ENCODE measurements at places on chromosomes 3 and 15. TPM values are rescaled to one million over a fixed set of nuclear protein-coding genes. Genes with fewer than 3 reads are reported as not detected.
A peak's percentile ranks its signal among the peaks of the same experiment; 100 is the strongest.

- no peak for DNase-seq
Observed at GRCh38 chr3:144264350-144264749, 292.7 kb downstream of the DIPK2A start.

GRCh38 chr3:149424918-149425317, 47.5 kb upstream of the TM4SF1 start:
- no peak for DNase-seq

Gene CEMIP
- total RNA-seq = not detected

DNA sequence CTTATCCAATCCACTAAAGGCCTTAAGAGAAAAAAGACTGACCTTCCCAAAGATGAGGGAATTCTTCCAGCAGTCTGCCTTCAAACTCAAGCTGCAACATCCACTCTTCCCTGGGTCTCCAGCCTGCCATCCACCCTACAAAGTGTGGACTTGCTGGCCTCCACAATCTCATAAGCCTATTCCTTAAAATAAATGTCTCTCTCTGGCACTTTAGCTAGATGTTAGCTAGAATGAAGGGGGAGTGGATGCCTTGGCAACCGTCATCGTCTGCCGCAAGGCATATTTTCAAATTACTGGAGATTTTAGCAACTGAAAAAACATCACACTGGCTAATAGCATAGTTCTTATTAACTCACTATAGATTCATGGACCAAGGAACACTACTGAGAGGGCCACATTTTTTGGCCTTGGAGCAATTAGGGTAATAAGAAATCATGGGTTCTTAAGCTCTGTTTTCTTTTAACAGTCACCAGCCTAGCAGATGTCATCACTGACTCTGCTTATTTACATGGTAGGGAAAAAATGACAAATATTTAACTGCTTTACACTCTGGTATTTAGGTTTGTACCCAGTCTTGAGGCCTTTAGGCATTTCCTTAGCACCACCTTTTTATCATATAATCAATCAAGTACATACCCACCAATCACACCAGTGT, 245.3 kb downstream of the MYRIP start:
- no peak for DNase-seq

DNA sequence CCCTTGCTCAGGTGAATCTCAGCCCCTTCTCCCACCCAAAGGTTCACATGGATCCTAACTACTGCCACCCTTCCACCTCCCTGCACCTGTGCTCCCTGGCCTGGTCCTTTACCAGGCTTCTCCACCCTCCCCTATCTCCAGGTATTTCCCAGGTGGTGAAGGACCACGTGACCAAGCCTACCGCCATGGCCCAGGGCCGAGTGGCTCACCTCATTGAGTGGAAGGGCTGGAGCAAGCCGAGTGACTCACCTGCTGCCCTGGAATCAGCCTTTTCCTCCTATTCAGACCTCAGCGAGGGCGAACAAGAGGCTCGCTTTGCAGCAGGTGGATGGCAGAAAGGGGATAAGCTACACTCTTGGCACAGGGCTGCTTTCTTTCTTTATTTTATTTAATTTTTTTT, 4.5 kb downstream of the FAM131A start:
- no peak for DNase-seq

GRCh38 chr3:153290268-153291015, 128.4 kb downstream of the RAP2B start:
- DNase-seq = no peak

- no peak for DNase-seq
Observed at GRCh38 chr3:16448639-16449070, 64.8 kb downstream of the RFTN1 start.

DNA sequence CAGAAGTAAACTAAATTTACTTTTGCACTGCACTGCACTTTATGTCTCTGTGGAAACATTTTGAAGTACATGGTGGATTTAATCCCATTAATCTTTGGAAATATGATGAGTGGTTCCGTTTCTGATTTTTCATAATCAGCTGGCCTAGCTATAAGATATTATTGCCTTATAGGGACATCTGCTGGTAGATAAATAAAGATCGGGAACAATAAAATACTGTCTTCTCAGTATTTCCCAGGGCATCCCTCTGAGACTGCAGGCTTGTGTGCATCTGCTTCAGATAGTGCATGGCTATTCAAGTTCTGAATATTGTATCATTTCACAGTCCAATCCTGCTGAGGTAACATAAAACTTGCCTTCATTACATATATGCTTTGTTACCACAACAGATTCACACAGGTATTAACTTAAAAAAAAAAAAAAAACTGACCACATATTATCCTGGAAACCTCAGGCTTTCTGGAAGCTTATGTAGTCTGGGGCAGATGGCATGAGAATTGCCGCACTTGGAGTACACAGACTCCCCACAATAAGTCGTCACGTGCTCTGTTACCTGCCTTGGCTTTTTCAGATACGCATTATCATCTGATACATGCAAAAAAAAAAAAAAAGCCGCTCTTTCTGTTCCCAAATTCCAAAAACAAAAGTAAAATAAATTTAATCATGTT, 330.8 kb upstream of the AGTR1 start:
- DNase-seq = no peak

Gene HYKK
- total RNA-seq = 2.4 TPM

GRCh38 chr3:128328546-128329458, 137.9 kb downstream of the DNAJB8 start:
- DNase-seq = no peak

DNA sequence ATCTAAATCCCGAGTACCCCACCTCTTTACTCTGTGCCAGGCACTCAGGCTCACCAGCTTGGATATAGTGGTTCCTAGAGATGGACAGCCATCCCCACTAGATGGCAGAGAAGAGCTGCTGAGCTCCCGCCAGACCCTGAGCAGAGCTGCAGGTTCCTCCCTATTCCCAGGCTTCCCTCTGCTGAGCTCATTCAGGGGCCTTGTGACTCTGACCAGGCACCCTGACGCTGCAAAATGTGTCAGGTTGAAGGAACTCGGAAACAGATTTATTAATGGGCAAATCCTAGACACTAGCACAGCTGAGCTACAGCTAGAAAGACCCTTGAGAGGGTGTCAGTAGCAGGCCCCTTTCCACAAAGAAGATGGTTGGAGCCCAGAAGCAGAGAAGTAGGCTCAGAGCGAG, 38.2 kb upstream of the RHO start:
- peak; percentile 55 for DNase-seq

Gene P2RY1
- total RNA-seq = 0.28 TPM

Gene GRAMD2A
- not detected for total RNA-seq

DNA sequence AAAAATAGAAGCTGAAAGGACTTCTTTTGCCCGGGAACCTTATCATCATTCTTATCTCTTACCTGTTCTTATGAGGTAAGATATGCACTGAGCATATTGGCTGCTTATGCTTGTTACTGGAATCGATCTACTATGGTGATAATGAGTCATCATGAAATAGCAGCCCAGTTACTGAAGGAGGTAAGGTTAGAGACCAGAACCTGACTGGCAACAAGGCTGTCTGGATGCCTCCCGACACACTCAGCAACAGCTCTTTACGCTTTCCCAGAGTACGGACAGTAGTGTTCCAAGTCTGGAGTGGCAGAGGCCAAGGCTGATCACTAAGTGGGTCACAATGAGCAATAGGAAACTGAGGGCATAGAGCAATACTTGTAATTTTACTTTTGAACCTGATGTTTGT, 314.1 kb downstream of the NLGN1 start:
- no peak for DNase-seq

- no peak for DNase-seq
Observed at GRCh38 chr3:153190923-153191322, 28.9 kb downstream of the RAP2B start.

- no peak for DNase-seq
Observed at GRCh38 chr3:184011230-184011876, 6.3 kb downstream of the ABCC5 start.

Gene PDE8A
- total RNA-seq = 27.7 TPM

DNA sequence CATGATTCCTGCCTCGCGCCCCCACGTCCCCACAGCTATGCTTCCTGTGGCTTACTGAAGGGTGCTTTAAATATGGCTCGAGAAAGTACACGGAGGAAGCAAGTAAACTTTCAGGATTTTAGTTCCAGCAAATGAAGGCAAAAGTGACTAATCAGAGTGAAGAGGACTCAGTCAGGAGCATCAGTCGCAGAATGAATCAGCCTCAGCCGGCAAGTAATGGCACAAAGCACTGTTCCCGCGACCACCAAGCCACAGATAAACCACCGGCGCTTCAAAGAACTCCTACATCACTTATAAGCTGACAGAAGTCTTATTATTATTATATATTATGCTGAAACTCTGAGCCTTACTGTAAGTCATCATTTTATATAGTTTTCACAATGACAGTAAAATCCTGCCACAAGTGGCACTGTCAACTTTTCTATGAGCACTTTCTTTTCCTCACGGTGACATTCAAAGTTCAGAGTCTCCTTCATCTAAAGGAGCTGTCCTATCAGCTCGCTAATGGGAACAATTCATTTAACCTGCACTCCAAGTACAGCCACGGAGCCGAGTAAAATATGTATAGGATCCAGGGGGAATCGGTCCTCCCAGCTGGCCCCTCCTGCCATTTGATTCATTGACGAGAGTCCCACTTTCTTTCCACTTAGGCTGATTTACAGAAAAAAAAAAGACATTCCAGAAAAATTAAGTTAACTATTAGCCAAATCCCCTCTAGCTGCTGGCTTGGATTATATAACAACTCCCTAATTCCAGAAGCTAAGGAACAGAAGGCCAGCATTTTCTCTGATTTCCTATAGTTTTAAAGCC, 217.0 kb upstream of the ICE2 start:
- DNase-seq = peak; percentile 66

DNA sequence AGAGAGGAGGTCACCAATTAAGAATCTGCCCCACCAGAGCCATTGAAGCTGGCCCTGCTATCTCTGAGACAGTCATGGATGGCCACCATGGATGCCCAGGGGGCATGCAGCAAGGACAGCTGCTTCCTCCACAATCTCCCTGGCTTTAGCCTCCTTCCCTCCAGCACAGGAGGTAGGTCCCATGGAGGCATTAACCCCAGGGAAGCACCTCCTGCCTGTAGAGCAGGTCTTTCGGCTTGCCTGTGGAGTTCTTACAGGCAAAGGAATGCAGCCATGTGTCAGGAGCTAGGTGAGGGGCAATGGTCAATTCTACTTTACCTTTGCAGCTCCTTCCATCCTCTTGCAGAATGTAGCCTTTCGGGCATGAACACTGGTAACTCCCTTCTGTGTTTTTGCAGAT, 93.8 kb downstream of the DUT start:
- no peak for DNase-seq

GRCh38 chr3:21392526-21392925, 358.5 kb downstream of the ZNF385D start:
- no peak for DNase-seq

- DNase-seq = no peak
Observed at GRCh38 chr15:49430046-49430445, 7.0 kb downstream of the FGF7 start.

Data from activated naive CD8-positive, alpha-beta T cell treated with anti-CD3 and anti-CD28 coated beads, Interleukin-2, amount 10 ng/mL, durations not matched to agents 7 days and 5 days (primary cell).